ENCODE measurements at places on chromosomes 13 and 19.

DNA sequence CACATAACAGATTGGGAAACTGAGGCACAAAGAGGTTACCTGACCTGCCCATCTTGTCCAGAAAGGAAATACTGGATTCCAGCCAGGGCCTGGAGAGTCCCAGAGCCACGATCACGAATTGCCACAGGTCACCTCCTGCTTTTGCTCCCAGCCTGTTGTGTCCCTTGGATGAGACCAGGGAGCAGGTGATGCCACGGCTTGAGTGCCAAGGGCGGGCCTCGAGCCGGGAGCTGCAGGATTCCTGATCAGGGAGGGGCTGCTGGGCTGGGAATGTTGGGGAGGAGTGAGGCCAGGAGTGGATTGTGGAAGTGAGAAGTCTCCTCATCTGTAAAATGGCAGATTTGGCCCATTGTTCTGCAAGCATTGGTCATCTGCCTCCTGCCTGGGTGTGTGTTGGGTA is 29.4 kb downstream of the DNM2 start:
- DNase-seq, result no peak

GRCh38 chr19:29672933-29673336 is 7.7 kb downstream of the PLEKHF1 start:
- DNase-seq, result no peak

DNA sequence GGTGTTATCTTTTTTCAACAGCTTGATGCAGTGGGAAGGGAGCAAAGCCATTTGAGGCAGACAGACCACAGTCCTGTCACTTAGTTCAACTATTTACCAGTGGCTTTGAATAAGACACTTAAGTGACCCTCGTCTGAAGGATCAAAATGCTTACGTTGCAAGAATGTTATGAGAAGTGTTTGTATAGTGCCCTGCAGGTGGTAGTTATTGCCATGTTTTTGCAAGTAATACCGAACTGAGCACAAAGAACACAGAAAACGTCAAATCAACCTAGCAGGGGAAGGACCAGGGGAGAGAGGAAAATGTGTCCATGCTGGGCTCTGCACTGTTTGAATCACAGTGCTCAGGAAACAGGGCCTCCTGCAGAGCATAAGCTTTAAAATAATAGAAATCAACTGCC is 2.8 kb downstream of the SOHLH2 start:
- DNase-seq, result no peak

- DNase-seq, result no peak
Measured at GRCh38 chr19:14525729-14526128, 3.7 kb upstream of the TECR start.

- DNase-seq, result no peak
Measured at GRCh38 chr13:27242702-27243101, 8.7 kb upstream of the RPL21 start.

DNA sequence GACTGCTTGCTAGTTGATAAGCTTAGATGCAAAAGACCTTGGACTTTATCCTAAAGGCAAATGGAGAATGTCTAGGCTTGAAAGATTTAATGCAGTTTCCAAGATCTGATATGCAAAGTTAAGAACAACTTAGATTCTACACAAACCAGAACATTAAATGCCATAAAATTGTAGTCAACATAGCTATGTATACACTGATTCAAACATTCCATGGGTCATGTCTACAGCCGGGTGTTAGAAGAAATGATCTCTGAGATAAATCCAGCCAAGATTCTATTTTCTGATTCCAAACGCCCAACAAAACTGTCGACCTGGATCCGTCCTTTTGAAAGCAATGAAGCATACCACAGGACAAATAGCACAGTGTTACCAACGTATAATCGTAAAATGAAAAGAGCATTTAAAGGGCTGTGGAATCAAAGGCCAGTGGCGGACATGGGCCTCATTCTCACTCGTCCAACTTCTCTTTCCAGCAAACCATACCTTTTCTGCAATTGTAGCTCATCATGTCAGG is 52.7 kb downstream of the KCTD12 start:
- no peak for DNase-seq

- no peak for DNase-seq
Measured at GRCh38 chr19:13002166-13002898, 7.1 kb downstream of the NFIX start.

DNA sequence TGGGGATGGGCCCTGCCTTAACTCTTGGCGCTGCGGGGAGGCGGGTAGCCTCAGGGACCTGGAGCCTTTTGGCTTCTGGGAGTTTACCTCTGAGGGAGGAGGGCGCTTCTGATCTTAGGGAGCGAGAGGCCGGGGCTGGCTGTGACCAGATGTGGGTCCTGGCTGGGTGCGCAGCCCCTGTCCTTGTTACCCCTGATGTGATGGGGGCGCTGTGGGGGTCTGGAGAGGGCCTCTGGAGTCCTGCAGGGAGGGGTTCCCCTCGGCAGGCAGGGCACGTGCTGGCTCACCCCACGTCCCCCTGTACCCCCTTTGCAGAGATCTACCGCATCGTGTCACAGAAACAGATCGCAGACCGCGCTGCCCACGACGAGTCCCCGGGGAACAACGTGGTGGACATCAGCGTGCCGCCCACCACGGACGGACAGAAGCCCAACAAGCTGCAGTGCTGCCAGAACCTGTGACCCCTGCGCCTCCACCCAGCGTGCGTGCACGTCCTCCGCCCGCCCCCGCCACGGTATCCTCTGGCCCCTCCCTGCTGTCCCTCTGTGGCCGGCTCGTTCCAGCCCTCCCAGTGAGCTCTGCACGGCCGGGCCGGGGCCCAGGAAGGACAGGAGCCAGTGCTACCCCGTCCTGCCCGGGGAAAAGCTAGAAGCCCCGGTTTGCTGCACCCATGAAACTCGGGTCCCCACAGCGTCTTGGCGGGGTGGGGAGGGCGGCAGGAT is 9.8 kb upstream of the MARCHF2 start:
- no peak for DNase-seq

DNA sequence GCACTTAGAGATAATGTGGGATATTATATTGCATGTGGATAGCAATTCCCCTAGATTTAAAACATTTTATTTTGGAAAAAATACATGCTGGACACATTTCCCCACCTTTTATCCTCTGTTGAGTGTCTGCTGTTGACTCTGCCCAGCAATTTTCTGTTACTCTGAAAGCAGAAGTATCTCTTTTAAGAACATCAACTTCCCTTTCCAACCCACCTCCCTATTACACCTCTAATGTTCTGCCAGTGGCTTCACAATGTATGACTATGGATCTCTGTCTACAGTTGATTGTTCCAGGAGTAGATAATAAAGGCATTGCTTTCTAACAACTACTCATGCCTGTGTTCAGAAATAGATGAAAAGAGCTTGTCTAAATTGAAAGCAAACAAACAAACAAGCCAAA is 754.8 kb upstream of the SLITRK6 start:
- DNase-seq, result no peak

GRCh38 chr13:72805676-72806346 is 23.9 kb downstream of the PIBF1 start:
- DNase-seq, result no peak

DNA sequence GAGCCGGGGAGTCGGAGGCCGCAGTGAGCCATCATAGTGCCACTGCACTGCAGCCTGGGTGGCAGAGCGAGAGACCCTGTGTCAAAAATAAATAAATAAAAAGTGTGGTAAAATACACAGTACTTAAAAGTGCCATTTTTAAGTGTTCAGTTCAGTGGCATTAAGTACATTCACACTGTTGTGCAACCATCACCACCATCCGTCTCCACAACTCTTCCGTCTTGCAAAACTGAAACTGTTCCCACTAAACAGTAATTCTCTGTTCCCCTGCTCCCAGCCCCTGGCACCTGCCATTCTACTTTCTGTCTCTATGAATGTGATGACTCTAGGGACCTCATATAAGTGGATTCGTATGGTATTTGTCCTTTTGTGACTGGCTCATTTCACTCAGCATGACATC is 13.3 kb downstream of the SLC25A42 start:
- DNase-seq, result no peak

DNA sequence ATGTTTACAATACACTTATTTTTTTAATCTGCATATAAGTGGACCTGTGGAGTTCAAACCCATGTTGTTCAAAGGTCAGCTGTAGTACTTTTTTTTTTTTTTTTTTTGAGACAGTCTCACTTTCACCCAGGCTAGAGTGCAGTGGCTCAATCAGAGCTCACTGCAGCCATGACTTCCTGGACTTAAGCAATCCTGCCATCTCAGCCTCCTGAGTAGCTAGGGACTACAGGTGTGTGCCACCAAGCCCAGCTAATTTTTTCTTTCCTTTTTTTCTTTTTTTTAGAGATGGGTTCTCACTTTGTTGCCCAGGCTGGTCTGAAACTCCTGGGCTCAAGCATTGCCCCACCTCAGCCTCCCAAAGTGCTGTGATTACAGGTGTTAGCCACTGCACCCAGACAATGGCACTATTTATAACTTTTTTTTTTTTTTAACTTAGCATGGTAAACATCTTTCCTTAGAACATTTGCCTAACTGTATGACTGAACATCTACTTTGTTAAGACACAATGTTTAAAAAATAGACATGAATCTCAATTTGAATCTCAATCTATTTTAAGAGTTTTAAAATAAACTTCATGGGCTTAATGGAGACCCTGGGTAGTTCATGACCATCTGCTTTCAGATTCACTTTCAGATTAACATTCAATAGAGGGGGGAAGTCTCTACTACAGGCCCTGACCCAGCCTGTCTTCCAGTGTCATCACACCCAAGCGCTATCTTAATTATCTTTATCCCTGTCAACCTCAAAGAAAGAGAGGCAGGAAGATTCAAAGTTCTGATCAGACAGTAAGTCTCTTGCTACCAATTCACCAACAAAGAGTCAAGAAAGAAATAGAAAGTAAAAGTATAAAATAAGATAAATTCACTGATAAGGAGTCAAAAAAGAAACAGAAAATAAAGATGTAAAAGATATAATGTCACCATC is 97.7 kb upstream of the DOCK9 start:
- no peak for DNase-seq

DNA sequence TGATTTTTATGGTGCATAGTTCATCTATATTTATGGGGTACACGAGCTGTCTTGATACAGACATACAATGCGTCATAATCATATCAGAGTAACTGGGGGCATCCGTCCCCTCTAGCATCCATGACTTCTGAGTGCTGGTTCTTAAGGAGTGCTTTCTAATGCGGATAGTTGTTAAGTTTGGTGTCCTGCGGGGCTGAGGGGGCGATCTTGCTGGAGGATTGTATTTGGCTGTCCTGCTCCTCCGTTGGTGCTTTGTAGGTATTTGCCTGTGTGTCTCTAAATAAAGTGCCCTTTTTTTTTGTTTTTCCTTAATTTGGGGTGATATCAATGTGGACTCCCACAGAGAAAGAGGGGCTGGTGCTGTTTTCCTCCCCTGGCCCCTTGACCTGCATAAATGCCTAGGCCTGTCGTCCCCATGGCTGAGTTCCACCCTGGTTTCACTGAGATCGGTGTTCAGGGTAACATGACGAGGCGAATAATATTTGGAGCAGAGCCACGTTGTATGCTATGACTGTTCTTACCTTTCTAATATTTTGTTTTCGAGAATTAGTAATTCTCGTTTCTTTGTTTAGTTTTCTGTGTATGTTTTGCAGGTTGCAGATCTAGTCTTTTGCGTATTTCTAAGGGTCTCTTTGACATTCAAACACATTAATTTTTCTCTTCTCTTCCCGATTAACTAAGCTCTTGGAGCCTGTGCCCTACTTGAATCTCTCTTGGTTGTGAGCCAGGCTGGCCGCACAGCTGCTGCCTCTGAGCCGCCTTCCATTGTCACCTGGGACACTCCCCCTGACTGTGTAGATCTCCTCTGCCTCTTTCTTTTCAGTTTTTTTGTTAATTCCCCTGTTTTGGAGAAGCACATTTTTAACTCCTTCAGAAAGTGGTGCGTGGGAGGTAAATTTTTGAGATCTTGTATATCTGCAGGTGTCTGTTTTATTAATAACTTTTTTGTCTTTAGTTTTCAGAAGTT is 100.3 kb downstream of the ARHGEF7 start:
- DNase-seq, result no peak

DNA sequence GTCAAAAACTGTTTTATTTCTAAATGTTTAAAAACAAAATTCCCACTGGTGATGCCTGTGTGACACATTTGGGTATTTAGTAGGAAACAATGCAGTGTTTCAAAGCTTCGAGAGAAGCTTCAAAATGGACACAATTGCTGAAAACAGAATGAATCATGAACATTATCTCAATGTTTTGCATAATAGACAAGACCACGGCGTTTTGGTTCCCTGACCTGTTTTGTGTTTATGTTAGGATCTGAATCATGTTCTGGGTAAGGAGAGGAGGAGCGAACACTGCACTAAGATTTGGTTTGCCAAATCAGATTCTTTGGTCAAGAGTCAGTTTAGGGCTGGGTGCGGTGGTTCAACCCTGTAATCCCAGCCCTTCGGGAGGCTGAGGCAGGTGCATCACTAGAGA is 42.2 kb downstream of the IFT88 start:
- DNase-seq, result no peak

DNA sequence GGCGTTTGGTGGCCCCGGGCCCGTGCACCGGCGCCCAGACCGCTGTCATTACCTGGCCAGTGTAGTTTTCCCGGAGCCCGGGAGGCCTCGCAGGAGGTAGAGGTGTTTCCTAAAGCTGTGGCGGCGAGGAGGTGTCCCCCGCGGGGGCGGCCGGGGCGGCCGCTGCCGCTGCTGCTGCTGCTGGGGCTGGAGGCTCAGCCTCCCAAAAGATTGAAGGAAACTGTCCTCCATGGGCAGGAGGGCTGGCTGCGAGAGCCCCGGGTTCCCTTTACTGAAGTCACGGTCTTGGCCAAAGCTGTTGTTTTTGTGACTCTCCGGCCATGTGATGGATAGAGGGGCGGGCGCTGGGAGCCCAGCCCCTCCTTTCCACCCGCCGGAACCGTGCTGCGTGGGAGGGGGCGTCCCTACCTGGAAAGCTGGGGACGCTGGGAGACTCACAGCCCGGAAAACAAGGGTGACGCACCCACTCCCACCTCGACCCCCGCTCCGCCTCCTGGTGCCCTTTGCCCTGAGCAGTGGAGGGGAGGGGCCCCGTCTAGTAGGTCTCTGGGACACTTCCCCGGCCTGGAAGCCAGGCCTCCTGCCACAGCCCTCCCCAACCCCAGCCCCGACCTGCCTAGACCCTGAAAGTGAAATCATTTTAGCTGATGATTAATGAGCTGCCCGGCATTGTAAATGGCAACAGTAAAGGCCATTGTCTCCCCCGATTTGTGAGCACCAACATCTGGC is at the start of gene N4BP2L1:
N4BP2L1 (minus strand) TSS at position 279 of the 729 bp plus-strand sequence; CDS start at position 231, 48 bp downstream.
- no peak for DNase-seq

DNA sequence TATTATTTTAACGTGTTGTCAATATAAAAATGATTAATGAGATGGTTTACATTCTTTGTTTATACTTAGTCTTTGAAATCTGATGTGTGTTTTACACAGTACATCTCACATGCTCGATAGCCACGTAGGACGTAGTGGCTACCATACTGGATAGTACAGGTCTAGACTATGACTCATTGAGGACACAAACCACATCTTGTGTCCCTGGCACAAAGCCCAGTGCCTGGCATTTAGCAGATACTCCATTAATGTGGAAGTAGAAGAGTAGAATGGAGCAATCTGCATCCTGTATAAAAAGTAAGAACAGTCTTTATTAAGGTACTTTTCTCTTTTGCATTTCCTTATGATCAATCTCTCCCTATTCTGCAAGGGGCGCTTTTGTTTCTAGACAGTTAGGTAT is 49.0 kb upstream of the FRY start:
- DNase-seq, result no peak

DNA sequence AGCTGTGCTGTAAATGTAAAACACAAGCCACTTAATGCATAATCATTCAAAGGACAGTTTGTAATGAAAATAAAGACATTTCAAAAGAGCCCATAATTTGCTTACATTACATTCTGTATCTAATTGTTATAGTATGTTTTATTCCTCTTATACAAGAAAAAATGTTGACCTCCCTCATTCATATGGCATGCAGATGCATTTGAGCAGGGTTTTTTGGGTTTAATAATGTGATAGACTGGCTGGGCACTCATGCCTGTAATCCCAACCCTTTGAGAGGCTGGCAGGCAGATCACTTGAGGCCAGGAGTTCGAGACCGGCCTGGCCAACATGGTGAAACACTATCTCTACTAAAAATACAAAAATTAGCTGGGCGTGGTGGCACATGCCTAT is 11.6 kb upstream of the ARL11 start:
- no peak for DNase-seq

Data from neuronal stem cell (in vitro differentiated cells).